ENCODE measurements at places on chromosomes 6 and 20.

GRCh38 chr20:48722002-48722731 is 105.6 kb downstream of the PREX1 start:
- DNase-seq = peak; percentile 59

DNA sequence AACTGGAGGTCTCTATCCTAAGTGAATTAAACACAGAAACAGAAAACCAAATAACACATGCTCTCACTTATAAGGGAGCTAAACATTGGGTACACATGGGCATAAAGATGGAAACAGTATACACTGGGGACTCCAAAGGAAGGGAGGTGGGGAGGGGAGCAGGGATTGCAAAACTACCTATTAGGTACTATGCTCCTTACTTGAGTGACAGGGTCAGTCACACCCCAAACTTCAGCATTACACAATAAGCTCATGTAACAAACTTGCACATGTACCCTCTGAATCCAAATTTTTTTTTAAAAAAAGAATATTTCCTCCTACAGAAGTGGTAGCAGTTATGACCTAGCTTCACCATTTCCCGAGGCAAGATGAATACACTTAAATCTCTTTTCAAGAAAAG is 49.5 kb upstream of the MYLIP start:
- no peak for DNase-seq

- no peak for DNase-seq
These were observed 819.0 kb upstream of the EYS start for GRCh38 chr6:66526061-66526460.

GRCh38 chr6:16836144-16836981 is 75.1 kb upstream of the ATXN1 start:
- DNase-seq = peak; percentile 11

GRCh38 chr20:5168651-5169396 is 42.0 kb downstream of the CDS2 start:
- peak; percentile 19 for DNase-seq

DNA sequence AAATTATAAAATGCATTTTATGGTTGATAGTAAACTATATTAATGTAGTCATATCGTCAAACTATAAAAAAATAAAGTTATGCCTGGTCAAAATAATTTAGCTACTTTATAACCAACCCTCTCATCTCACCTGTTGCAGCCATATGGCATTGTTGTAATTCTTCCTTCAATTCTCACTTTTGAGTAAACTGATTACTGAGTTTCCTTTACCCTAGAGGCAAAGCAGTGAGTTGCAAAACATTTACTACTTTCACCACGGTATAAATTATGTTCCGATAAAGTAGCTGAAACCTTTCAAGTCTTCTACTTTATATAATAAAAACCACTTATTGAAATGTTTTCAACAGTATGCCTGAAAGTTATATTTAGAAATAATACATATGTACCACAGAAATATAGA is 113.8 kb downstream of the AHI1 start:
- no peak for DNase-seq

DNA sequence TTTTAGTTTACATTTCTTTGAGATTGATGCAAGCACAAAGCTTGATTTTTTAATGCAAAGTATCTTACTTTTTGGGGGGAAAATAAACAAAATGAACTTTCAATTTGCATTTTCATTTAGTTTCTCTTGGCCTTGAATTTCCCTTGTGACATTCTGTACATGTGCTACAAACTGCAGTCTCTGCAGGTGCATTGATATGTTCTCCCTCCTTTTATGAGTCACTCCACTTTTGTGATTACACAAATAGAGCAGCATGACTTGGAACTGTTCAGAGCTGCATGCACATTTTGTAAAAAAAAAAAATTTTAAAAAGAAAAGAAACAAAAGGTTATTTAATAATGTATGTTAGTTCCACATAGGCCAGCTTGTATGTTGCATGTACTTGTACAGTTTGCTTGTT is 220.0 kb upstream of the KCNQ5 start:
- no peak for DNase-seq

- DNase-seq = no peak
These were observed 11.4 kb downstream of the NPBWR2 start for GRCh38 chr20:64095927-64096326.

- DNase-seq = no peak
These were observed 252.7 kb downstream of the KHDC1L start for GRCh38 chr6:72972579-72972978.

- peak; percentile 93 for DNase-seq
These were observed 17.3 kb upstream of the TRIM27 start for GRCh38 chr6:28940858-28941683.

DNA sequence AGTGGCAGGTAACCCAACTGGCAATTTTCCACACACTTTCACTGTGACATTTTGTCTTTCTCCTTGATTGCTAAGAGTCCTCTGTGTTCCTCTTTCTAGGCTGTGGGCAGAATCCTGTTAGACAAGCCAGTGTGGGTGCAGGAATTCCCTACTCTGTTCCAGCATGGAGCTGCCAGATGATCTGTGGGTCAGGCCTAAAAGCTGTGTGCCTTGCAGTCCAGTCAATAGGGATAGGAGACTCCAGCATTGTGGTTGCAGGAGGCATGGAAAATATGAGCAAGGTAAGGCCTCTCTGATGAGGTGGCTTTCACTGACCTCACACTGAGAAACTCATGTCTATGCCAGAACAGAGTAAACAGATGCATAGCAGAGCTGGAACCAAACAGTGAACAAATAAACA is 5.1 kb downstream of the ACAT2 start:
- DNase-seq = no peak

DNA sequence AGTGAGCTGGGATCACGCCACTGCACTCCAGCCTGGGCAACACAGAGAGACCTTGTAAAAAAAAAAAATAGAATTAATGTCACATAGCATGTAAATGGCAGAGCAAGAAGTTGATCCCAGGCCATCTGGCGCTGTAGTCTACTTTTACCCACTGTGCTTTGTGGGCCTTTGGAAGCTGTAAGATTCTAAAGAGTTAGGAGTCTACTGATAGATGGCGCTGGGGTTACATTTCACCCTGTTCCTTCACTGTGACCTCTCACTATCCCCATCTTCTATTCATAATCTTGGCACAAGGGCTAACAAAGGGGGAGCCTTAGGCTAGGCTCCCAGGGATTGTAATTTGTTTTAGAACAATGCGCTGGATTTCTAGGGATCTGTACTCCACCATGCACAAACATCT is 24.4 kb downstream of the SIRPD start:
- peak; percentile 20 for DNase-seq

GRCh38 chr6:152462716-152463115 is 174.4 kb downstream of the SYNE1 start:
- no peak for DNase-seq

DNA sequence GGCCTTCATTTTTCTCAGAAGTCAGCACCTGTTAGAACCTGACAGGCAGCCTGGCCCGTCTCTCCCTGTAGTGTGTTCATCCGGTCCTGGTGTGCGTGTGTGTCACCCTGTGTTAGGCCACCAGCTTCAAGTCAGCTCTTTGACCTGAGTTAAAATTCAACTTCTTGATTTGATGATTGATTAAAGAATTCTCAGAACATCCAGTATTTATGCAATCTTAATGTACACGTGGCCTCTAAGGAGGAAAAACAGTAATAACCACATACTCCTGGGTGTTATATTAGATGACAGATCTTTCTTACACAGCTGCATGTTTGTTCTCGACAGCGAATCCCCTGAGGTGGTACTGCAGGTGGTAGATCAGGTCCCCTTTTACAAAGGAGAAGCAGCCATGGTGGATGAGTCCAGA is 19.1 kb upstream of the TMEM217 start:
- DNase-seq = no peak

DNA sequence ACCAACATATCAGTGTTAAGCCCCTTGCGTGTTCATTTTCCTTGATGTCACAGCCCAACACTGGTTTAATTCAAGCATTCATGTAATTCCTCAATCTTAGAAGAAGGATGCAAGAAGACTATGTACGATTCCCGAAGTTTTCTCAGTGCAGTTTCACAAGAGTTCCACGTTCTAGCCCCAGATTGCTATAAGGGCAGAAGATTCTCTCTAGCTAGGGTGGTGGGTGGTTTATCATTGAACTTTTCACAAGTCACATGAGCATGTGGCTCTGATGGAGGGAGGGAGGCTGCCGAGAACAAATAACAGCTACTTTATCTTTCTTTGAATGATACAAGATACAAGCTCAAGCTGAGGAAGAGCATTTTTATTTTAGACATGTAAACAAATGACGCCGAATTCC is 71.9 kb upstream of the NHSL1 start:
- DNase-seq = peak; percentile 55

GRCh38 chr6:39577446-39578165 is 147.6 kb downstream of the KIF6 start:
- no peak for DNase-seq

GRCh38 chr6:705047-705446 is 12.1 kb upstream of the EXOC2 start:
- no peak for DNase-seq

DNA sequence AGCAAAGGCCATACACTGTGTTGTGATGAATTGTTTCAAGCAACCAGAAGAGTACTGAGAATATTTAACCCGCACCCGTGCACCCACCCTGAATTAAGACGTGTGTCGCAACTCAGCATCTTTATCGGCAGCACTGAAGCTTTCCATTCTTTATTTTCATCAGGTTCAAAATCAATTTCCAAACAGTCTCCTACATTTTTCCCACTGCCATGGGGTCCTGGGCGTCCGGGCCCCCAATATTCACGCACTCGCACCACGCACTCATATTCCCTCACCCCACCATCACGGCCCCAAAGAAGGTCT is 1.8 kb downstream of the LTB start:
- no peak for DNase-seq

DNA sequence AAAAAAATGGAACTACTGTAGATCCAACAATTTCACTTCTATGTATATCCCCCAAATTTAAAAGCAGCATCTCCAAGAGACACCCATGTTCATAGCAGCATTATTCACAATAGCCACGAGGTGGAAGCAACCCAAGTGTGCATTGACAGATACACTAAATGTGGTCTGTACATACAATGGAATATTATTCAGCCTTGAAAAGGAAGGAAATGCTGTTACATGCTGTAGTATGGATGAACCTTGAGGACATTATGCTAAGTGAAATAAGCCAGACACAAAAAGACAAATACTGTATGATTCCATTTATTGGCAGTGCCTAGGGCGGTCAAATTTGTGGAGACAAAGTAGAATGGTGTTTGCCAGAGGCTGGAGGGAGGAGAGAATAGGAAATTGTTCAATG is 34.2 kb downstream of the CAP2 start:
- no peak for DNase-seq

- peak; percentile 62 for DNase-seq
These were observed 34.2 kb downstream of the CEP162 start for GRCh38 chr6:84193114-84193708.

DNA sequence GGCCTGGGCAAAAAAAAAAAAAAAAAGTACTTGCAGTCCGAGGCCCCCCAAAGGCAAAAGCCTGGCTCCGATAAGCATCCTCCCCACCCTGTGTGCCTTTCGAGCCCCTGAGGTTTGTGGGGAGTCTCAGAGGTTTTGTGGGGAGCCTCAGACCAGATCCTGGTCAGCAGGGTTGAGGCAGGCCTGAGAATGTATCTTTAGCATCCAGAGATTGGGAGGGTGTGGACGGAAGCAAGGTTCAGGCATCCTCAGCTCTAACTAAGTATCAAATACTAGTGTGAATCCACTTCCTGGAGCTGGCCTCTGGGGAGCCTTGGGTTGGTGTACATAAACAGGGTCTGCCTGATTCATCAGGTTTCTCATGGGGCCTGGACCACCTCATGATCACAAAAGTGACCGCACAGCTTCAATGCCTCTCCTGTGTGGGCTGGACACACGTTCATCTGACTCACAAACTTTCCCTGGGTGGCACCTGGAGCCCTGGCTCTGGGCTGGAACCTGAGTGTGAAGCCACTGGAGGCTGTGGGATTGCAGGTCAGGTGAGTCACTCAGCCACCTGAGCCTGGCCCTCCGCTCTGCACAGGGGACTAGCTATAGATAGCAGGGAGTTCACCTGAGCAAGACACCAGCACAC is 24.4 kb downstream of the PCMTD2 start:
- DNase-seq = no peak

GRCh38 chr20:371755-372542 is 8.6 kb upstream of the TRIB3 start:
- peak; percentile 96 for DNase-seq

GRCh38 chr20:33119725-33120720 is 40.6 kb downstream of the BPIFB4 start:
- no peak for DNase-seq

DNA sequence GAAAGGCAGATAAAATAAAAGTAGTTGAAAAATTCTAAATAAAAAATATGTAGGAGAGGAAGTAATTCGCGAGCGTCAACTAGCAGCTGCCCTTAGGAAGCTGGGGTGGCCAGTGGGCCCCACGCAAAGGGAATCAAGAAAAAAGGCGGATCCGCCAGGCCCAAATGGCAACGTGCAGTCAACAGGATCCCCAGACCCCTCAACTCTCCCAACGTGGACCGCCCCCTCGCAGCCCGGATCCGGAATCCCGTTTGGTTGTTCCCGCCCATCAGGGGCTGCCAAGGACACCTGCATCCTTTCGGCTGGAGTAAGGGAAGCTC is 296 bp downstream of the DZANK1 start:
- no peak for DNase-seq

- no peak for DNase-seq
These were observed 1011.4 kb downstream of the KIF16B start for GRCh38 chr20:15561707-15562404.

GRCh38 chr6:29831776-29832175 is 4.2 kb downstream of the HLA-G start:
- DNase-seq = no peak

GRCh38 chr6:111711476-111711875 is 105.8 kb upstream of the TRAF3IP2 start:
- DNase-seq = no peak

DNA sequence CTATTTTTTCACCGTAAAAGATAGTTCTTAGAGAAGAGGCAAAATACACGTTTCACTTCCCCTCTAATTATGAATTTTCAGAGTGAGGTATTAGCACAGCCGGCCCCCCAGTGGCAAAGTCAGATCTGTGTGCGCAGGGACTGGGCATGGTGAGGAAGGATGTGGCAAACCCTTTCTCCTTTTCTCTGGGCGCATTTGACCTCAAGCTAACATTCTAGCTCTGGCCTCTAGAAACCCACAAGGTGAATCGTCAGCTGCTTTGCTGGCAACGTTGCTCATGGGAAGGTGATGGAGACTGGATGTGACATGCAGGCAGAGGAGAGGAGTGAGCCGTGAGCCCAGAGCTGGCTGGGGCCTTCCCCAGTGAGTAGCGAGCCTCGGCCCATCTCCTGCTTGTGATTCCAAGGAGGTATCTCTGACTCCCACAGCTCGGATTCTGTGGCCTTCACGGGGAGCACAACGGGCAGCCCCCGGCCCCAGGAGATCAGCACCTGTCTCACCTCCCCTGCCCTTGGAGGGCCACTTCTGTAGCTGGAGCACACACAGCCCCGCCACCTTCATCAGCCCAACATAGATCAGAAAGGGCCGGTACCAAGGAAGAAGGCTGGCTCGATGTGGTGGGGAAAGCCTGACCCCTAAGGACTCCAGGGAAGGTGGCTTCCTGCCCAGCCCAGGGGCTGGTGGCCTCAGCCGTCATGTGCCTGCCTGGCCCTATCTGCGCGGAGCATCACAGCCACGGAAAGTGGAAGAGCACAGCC is 152.8 kb downstream of the TAF4 start:
- no peak for DNase-seq

Data from fibroblast of the aortic adventitia (primary cell).